AG08396 (cell line): ENCODE measurements at places on chromosomes 5 and 9.
A peak's percentile ranks its signal among the peaks of the same experiment; 100 is the strongest.

GRCh38 chr5:10021248-10021647 lies 228.4 kb downstream of the ATPSCKMT start:
- DNase-seq, result no peak

DNA sequence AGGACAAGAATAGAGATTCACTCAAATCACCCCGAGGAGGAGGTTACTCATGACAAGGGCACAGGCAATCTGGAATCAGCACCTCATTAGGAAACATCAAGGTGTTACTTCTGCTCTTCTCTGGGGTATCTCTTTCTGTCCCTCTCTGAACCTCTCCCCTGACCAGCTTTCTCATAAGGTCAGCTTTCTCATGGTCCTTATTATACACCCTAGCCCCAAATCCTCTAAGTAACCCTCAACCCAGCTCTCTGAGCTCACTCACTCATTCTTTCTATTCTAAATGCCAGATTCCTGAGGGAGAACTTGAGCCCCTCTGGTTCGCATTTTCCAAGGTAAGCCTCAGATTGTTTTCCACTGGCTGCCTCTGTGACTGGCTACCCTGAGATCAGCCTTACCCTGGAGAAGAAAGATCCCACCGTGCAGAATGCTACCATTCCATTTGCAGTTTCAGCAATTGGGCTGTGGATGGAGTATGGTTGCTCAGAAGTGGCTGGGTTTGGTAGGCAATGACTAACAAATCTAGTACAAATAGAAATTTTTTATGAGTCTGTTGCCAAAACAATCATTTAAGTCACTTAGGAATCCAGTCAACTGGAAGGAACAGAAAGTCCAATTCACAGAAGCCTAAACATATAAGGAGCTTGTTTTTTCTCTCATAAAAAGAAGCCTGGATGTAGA lies 9.0 kb upstream of the TIMD4 start:
- DNase-seq, result no peak

GRCh38 chr5:30401479-30402058 lies 791.9 kb upstream of the CDH6 start:
- peak; percentile 3 for DNase-seq

GRCh38 chr5:78447775-78448424 lies 87.5 kb downstream of the SCAMP1 start:
- no peak for DNase-seq

GRCh38 chr9:20043035-20043434 lies 254.2 kb upstream of the SLC24A2 start:
- DNase-seq, result no peak

DNA sequence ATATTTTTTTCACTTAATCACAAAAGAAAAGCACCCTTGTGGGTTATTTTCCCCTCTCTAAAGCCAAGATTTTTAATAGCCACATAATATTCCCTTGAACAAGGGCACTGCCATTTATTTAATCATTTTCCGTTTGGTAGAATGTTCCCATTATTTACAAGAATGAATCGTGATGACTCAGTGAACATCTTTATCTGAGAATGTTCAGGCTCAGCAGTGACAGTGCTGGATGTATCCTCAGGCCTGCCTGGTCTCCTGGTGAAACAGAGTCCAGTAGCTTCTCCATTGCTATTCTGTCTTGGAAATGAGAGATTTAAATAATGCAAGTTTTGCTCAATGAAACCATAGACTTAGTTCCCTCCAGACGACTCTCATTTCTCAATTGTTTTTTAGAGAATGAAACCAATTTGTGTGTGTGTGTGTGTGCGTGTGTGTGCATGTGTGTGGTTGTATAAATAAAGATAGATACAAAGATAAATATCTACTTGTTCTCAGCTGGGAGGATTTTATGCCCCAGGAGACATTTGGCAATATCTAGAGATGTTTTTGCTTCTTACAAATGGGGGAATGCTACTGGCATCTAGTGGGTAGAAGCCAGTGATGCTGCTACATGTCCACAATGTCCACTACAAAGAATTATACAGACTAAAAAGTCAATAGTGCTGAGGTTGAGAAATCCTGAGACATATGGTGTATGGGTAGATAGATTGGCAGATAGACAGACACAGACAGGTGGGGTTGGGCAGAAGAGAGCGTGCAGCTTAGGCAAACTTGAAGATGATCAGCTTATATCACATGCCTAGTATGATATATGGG lies 55.0 kb downstream of the PAPPA start:
- DNase-seq, result no peak

DNA sequence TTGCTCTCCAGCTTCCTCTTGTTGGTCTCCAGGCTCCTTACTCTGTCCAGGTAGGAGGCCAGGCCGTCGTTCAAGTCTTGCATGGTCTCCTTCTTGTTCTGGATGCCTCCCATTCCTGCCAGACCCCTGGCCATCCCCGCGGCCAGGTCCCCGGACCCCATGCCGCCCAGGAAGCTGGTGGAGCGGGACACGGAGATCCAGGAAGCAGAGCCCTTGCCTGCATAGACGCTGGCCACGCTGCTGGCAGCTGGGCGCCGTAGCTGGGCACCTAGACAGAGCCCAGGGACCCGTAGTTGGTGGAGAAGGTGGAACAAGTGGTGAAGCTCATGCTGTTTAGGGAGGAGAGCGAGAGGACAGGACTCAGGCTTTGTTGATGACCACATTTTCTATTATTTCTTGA lies 1584.0 kb upstream of the ACO1 start:
- DNase-seq, result no peak

- DNase-seq, result no peak
Observed at GRCh38 chr9:129390541-129390940, 212.5 kb upstream of the IER5L start.

- DNase-seq, result no peak
Observed at GRCh38 chr5:410911-411517, 32.0 kb upstream of the EXOC3 start.

DNA sequence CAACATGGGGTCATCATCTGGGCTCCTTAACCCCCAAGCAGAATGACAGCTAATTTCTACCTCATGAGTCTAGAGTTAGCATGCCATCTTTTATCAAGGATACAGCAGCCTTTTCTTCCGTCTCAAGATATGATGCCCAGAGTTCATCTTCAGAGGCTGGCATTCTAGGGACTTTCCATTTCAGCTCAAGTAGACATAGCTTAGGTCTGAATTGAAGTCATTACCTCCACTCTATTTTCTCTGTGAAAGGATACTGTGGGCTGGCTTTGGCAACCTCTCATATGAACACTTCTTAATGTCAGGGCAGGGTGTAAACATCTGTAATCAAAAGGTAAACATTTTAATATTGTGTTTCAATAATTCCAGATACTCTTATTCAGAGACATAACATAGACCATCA lies 535.7 kb downstream of the MAT2B start:
- no peak for DNase-seq

DNA sequence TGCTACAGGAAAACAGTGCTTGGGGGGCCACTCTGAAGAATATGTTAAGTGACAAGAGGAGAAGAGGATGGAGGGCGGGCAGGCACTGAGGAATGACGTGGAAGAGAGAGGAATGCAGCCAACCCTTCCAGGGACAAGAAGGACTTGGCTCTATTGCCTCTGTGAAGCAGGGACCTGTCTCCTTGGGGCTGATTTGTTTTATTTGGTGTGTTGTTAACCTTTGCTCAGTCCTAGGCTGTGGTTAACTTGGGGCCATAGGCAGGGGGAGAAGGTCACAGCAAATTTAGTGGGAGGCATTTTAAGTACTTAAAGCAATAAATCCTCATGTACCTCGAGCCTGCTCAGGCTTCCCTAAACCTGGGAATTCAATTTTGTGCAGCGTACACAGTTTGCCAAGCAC lies 39.9 kb downstream of the KIF4B start:
- no peak for DNase-seq

GRCh38 chr5:174309131-174309795 lies 263.8 kb downstream of the NSG2 start:
- no peak for DNase-seq

DNA sequence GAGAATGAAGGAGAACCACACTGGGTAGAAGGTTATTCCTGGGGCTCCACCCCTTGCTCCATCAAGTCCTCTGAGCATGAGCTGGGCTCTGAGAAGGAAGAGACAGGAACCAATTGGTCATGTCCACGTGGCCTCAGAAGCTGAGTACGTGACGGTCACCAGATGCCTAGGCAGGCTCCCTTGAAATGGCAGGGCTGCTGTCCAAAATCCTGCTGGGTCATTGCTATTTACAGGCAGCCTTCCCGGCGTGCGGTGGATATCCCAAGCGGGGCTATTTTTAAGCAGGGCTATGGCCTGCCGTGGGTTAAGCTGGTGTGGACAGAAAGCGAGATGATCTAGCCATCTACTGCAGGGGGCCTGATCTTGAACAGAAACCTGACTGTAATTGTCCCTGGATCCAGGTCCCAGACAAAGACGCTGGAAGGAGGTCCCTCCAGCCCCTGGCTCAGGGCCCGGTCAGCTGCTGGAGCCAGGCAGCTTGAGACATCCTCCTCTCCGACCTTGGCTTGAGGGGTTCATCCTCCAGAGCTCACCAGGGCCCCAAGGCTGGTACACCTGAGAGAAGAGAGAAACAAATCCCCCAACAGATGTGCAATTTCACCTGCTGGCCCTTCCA lies 550 bp upstream of the CKMT2 start:
- DNase-seq, result peak; percentile 81

DNA sequence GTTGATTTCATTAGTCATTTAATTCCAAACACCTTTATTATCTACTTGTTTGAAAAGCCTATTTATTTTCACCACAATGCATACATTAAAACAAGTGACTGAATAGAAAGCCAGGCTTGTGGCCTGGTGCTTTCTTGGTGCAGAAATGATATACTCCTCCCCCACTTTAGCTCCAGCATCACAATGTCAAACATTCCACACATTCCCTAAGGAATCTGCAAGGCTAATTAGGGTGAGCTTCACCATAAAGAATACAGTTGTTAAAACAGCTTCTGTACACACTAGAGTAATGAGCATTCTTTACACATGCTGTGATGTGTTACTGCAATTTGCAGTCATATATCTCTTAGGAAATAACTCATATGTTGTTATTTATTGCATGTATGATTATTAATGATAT lies 705.7 kb downstream of the CETN3 start:
- no peak for DNase-seq

DNA sequence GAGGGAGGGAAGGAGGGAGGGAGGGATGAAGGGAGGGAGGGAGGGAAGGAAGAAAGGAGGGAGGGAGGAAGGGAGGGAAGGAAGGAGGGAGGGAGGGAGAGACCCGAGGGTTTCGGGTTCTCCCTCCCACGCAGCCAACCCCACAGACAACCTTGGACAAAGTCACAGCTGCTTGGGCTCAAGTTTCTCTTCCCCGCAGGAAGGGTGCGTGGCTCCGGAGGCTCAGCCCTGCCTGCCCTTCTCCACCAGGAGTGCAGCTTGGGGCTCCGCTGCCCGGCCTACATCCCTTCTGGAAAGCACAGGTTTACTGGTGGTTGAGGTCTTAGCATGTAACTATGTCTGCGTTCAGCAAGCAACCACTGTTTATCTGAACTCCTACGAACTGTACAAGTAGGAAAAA lies 15.0 kb downstream of the SLC12A7 start:
- no peak for DNase-seq

- no peak for DNase-seq
Observed at GRCh38 chr5:113245427-113246225, 189.2 kb downstream of the TSSK1B start.

- DNase-seq, result no peak
Observed at GRCh38 chr5:7473668-7474215, 77.8 kb downstream of the ADCY2 start.

DNA sequence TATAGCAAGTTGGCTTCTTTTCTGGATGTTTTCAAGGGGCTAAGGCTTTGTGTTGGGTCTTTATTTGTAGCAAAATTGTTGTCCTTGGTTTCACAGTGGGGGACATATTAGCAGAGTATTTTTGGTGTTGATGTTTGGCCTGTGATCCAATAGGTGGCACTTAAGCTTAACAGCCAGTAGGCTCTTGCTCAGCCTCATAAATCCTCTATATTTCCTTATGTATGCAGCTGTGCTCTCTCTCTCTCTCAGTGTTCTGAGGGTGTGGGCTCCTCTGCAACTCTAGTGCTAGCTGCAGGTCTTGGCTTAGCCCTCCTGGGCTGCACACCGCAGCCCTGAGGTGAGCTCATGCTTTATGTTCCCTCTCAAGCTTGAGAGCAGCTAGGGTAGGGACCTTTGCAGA lies 195.0 kb upstream of the GHR start:
- DNase-seq, result no peak

- DNase-seq, result peak; percentile 8
Observed at GRCh38 chr9:2132484-2133082, 117.4 kb downstream of the SMARCA2 start.

DNA sequence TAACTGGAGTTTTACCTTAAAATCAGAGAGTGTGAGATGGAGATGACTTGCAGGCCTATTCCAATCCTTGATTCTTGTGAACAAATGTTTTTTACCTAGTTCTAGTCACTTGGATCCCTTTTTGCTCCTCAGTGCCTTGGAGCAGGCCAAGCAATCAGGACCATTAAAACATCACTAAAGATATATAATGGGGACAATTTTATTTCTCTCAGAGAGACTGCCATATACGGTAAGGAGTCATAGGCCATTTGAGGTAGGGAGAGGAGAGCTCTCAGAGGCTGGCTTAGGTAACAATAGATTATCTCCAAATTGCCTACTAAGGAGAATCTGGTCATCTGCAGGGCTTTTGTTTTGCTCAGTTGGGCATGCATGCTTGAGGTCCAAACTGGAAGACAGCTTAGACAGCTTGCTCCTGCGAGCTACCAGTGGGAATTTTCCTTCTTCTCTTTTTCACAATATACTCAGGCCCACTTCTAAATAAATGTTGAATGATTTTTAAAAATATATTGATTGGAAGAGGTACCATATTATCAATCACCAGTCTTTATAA lies 44.0 kb downstream of the FREM1 start:
- DNase-seq, result no peak

DNA sequence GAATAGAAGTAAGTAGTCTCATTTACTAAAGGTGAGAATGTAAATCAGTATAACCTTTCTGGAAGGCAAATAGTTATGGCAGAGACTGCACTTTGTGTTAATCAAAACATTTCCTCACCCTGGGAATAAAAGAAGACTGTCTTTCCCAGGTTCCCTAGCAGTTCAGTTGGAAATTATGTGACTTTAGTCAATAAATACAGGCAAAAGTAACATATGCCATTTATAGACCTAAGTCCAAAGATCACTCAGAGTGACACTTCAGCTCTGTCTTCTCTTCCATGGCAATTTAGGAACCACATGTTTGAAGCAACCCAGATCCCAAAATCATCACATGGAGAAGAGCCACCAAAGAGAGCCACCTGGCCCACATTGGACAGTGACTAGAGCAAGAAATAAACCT lies 160.7 kb upstream of the SV2C start:
- DNase-seq, result no peak

- no peak for DNase-seq
Observed at GRCh38 chr9:107183176-107183575, 99.9 kb upstream of the RAD23B start.

- no peak for DNase-seq
Observed at GRCh38 chr9:126002476-126003350, 255.5 kb downstream of the PBX3 start.

DNA sequence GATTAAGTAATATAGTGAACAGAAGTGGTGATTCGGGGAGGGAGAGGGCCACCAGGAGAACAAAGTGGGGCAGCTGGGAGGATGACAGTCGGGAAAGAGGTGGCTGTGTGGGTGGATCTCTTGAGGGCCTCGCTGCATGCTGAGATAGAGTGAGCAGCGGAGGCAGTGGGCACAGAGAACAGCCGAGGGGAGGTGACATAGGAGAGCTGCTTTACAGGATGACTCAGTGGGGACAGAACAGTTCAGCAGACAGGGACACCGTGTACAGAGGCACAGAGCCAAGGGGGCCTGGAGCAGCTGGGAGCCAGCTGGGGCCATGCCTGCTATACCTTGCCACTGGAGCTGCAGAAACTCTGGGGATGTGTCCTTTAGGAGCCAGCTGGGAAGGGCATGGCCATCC lies 273.9 kb downstream of the GADD45G start:
- DNase-seq, result no peak
